H9 (cell line): ENCODE measurements at places on chromosomes 7 and 10. TPM values are rescaled to one million over a fixed set of nuclear protein-coding genes. Genes with fewer than 3 reads are reported as not detected.

Gene MRM2
- total RNA-seq: 57.2 and 59.0 TPM in 2 replicates

- H3K27me3 ChIP-seq: no peaks in the 10 kb centered on the region
- H3K4me1 ChIP-seq: no peaks in the 10 kb centered on the region; the same call in 1 of the 2 replicates
- no peak overlapping the region for H3K27ac ChIP-seq
- no peak for DNase-seq
Measured at GRCh38 chr10:11796474-11796873, 26.7 kb upstream of the PROSER2 start.

- no peak overlapping the region for H3K27ac ChIP-seq
- H3K36me3 ChIP-seq: no peaks in the 10 kb centered on the region
- H3K27me3 ChIP-seq: no peaks in the 10 kb centered on the region
- no peak for DNase-seq
- H3K4me3 ChIP-seq: no peak overlapping the region
Measured at GRCh38 chr7:146053492-146053891, 63.1 kb upstream of the CNTNAP2 start.

Gene ACTL6B
- 0.33 and 0.50 TPM in 2 replicates for total RNA-seq

DNA sequence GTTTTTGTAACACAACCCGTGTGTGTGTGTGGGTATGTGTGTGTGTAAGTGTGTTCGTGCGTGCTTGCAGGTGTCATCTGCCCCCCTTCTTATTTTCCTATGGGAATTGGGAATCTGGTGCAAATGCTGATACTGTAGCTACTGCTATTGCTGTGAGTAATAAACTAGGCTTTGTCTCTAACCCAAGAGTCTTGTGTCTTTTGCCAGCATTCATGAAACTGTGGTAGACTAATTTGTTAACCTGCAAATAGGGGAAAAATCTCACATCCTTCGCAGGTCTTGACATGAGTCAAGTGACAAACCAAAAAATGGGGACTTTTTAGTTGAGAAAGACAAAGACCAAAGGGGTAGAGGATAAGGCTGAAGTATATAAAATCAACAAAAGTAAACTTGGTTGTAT is 57.9 kb upstream of the FAM133B start:
- no peaks in the 10 kb centered on the region for H3K27me3 ChIP-seq
- no peaks in the 10 kb centered on the region for H3K36me3 ChIP-seq
- H3K4me1 ChIP-seq: no peaks in the 10 kb centered on the region

Gene CYP2E1
- 0.13 and 0.31 TPM in 2 replicates for total RNA-seq

- H3K36me3 ChIP-seq: no peaks in the 10 kb centered on the region
- no peak for DNase-seq
- no peaks in the 10 kb centered on the region; the same call in 1 of the 2 replicates for H3K27me3 ChIP-seq
Measured at GRCh38 chr7:15937571-15937970, 251.1 kb upstream of the MEOX2 start.

Gene ABCB1
- 0.15 and 0.33 TPM in 2 replicates for total RNA-seq

Gene NANOS1
- 4.5 and 5.5 TPM in 2 replicates for total RNA-seq

Gene TLL2
- total RNA-seq: 1.4 and 1.8 TPM in 2 replicates

Gene SCRN1
- total RNA-seq: 101 and 109 TPM in 2 replicates

DNA sequence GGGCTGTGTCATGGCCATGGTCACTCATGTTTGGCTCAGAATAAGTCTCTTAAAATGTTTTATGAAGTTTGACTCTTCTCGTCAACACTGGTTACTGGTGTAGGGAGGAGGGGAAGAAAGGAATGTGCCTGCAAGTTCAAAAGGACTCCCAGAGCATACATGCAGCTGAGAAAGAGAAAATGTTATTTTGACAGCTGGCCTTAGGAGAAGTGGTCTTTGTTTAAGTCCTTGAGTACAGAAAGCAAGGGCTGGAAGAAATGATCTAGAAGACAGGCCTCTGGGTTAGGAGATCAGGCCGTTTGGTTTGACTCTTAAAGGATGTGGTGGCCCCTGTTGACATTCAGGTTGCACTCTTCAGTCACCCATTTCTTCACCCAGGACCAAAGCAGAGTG is 245.5 kb downstream of the REEP3 start:
- no peaks in the 10 kb centered on the region for H3K36me3 ChIP-seq
- no peak overlapping the region for H3K4me3 ChIP-seq
- no peak overlapping the region for H3K27ac ChIP-seq

DNA sequence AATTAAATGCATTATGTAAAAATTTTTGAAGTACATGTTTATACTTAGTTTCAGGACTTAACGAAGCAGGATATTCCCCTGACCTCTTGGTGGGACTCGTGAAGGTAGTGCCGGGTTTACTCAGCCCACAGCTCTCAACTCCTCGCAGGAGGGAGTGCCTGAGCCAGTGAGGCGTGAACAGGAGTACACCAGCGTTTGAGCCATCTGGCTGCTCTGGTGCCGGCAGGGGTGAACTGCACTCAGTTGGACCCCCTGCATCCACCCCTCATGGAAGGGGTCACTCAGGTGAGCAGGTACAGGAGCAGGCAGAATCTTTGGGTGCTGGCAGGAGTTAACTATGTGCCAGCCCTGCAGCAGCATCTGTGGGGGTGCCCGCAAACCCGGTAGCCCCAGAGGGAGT is 625.1 kb upstream of the PCDH15 start:
- H3K27me3 ChIP-seq: no peaks in the 10 kb centered on the region
- H3K4me1 ChIP-seq: no peaks in the 10 kb centered on the region
- peak; percentile 33 for DNase-seq
- no peak overlapping the region for H3K4me3 ChIP-seq
- H3K27ac ChIP-seq: no peak overlapping the region
- H3K36me3 ChIP-seq: no peaks in the 10 kb centered on the region

- H3K27ac ChIP-seq: no peak overlapping the region
- peak overlapping the region; percentile 96 for H3K4me3 ChIP-seq
- no peak for DNase-seq
- H3K27me3 ChIP-seq: no peaks in the 10 kb centered on the region; the same call in 1 of the 2 replicates
- peaks cover 8% of the 10 kb centered on the region; the same call in 1 of the 2 replicates for H3K4me1 ChIP-seq
Measured at GRCh38 chr7:73739387-73739767, 775 bp upstream of the ABHD11 start.

Gene CHN2
- 3.3 and 3.7 TPM in 2 replicates for total RNA-seq

DNA sequence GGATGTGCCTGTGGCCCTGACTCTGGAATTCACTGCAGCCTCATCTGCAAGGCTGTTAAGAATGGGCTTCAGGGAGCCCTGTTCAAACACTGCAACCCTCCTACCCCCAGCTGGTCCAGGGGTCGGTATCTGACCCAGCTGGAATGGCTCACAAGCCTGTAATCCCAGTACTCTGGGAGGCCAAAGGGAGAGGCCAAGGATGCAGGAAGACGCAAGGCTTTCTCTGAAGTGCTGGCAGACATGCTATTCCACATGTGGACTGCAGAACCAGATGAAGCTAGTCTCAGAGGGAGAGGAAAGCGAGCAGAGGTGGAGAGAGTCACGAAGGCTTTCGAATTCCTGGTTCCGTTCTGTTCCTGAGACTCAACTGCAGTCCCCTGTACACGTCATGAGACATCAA is 45.0 kb downstream of the ESYT2 start:
- no peaks in the 10 kb centered on the region for H3K4me1 ChIP-seq
- no peak for DNase-seq
- H3K27ac ChIP-seq: no peak overlapping the region
- no peaks in the 10 kb centered on the region for H3K27me3 ChIP-seq
- H3K36me3 ChIP-seq: peaks cover 25% of the 10 kb centered on the region

GRCh38 chr10:62437696-62438095 is 63.5 kb downstream of the ZNF365 start:
- no peaks in the 10 kb centered on the region for H3K27me3 ChIP-seq
- DNase-seq: no peak
- H3K4me3 ChIP-seq: no peak overlapping the region; the same call in 2 of the 3 replicates
- H3K27ac ChIP-seq: no peak overlapping the region
- H3K4me1 ChIP-seq: no peaks in the 10 kb centered on the region

GRCh38 chr7:103009466-103010185 is 65.0 kb downstream of the FBXL13 start:
- peaks cover 15% of the 10 kb centered on the region for H3K36me3 ChIP-seq
- H3K27me3 ChIP-seq: no peaks in the 10 kb centered on the region
- H3K27ac ChIP-seq: no peak overlapping the region
- no peaks in the 10 kb centered on the region for H3K4me1 ChIP-seq
- H3K4me3 ChIP-seq: no peak overlapping the region
- no peak for DNase-seq

- no peak for DNase-seq
- H3K4me3 ChIP-seq: no peak overlapping the region
Measured at GRCh38 chr7:33059635-33060034, 2.9 kb downstream of the NT5C3A start.

DNA sequence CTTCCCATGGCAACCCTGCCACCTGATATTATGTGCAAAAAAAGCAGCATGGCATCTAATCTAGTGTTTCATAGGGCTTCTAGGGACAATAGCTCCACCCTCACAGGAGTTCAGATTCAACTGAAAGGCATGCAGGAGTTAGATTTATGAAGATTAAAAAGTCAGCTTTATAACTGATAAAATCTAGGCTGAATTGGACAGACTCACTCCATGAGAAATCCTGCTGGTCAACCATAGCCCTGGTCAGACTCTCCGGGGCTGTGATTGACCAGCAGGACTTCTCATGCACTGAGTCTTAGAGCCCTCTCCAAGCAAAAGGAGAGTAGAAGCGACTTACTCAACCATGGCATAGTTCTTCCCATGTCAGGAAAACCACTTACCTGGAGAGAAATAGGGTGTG is 345.4 kb downstream of the NEBL start:
- DNase-seq: no peak
- peaks cover 23% of the 10 kb centered on the region for H3K36me3 ChIP-seq
- no peaks in the 10 kb centered on the region for H3K4me1 ChIP-seq
- H3K27ac ChIP-seq: no peak overlapping the region

GRCh38 chr7:55188590-55189138 is 169.8 kb downstream of the EGFR start:
- H3K4me1 ChIP-seq: peaks cover 28% of the 10 kb centered on the region
- H3K27me3 ChIP-seq: no peaks in the 10 kb centered on the region
- no peak overlapping the region for H3K4me3 ChIP-seq

DNA sequence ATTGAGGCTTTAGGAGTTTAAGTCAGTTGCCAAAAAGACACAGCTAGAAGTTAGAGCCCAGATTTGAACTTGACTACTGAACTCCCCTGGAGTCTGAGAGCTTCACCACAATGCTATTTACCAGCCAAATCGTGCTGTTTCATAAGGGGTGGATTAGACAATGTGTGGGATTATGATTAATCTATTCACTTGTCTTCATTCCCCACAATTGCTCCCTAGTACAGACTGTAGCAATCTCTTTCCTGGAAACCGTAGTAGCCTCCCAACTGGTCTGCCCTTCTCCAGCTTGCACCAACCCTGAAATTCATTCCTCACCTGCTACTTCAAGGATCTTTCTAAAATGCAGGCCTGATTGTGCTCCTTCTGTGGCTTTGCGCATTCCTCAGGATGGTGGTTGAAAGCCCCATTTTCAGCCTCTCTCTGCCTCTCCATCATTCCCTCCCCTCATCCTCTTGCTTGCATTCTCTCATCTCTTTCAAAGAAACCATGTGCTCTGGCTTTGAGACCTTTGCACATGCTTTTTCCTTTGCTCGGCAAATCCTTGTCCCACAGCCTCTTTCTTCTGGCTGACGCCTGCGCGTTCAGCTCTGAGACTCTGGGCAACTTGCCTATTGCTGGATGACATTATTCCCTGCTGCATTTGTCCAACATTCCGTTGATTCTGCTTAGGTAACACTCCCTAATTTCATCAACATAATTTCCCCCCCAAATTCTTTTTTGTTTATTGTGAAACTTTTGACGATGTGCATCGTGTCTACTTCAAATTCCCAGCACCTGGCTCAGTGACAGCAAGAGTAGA is 145.1 kb downstream of the ADRA2A start:
- H3K27me3 ChIP-seq: no peaks in the 10 kb centered on the region
- H3K36me3 ChIP-seq: 0 out of 2 replicates have a peak, but pooled peaks cover 5% of the 10 kb centered on the region
- DNase-seq: no peak
- no peak overlapping the region for H3K27ac ChIP-seq
- no peaks in the 10 kb centered on the region for H3K4me1 ChIP-seq

- peaks cover 15% of the 10 kb centered on the region; the same call in 1 of the 2 replicates for H3K27me3 ChIP-seq
- no peaks in the 10 kb centered on the region for H3K4me1 ChIP-seq
- H3K4me3 ChIP-seq: peak within 1 kb of the TSS; percentile 86
Measured at GRCh38 chr10:58512491-58513187, at the start of gene BICC1. Gene BICC1, plus strand, starts transcription at chr10:58512872. Its CDS starts 272 bp downstream, at chr10:58513144.

GRCh38 chr10:77664696-77665095 is 27.1 kb upstream of the KCNMA1 start:
- H3K4me3 ChIP-seq: no peak overlapping the region
- DNase-seq: no peak
- H3K4me1 ChIP-seq: no peaks in the 10 kb centered on the region; the same call in 1 of the 2 replicates
- no peaks in the 10 kb centered on the region for H3K36me3 ChIP-seq

DNA sequence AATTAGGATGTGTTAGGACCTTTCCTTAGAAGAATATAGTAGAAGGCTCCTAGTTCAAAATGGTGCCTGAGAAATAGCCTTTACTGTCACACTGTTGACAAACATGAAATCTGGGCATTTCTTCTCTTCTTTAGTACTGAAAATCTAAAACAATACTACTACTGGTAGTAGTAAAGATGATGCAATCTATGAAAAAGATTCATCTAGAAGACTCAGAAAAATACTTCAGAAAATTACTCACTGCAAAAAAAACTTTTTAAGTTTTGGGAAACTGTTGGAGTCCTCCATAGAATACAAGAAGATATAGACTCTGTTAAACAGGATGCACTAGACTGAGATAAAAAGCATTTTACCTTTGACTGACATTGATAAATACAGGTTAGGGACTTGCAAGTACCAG is 67.1 kb downstream of the NRF1 start:
- peaks cover 56% of the 10 kb centered on the region for H3K36me3 ChIP-seq
- no peak overlapping the region for H3K4me3 ChIP-seq
- no peaks in the 10 kb centered on the region for H3K27me3 ChIP-seq
- DNase-seq: no peak

DNA sequence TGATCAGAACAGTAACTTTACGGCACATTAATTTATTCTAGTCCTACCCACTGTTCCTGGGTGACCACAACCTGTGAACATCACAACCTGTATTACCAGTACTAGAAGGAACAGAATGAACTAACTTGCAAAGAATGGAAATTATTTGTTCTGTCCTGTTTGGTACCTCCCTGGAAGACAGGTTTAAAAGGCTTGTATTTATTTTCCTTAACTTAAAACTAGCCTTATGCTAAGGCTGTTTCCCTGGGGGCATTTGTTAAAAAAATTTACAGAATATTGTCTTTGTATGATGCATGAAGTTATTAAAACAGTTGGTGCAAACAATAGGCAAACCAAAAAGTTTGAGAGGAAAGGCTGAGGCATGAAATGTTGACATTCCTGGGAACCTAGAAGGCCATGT is 132.7 kb downstream of the DNAJC1 start:
- H3K4me3 ChIP-seq: no peak overlapping the region
- peaks cover 36% of the 10 kb centered on the region for H3K36me3 ChIP-seq
- no peak for DNase-seq
- H3K27me3 ChIP-seq: no peaks in the 10 kb centered on the region

- H3K4me1 ChIP-seq: no peaks in the 10 kb centered on the region
- no peak overlapping the region for H3K4me3 ChIP-seq
- no peak for DNase-seq
- no peaks in the 10 kb centered on the region for H3K27me3 ChIP-seq
- H3K36me3 ChIP-seq: no peaks in the 10 kb centered on the region
Measured at GRCh38 chr10:113651021-113651420, 12.8 kb downstream of the NRAP start.

DNA sequence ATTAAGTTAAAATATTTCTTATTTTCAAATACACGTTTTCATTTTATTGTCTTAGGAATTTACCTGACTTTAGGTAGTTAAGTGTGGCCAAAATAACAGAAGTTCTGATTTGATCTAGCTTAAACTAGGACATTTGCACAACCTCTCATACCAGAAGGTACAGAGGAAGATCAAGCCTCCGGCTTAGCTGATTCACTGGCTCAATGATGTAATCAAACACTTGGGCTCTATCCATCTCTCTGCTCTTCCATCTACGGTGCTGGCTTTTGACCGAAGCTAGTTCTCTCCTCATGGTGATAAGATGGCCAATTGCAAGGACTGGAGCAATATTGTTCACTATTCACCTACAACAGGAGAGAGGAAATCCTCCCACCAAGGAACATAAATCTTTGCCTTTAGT is 12.2 kb upstream of the HYCC1 start:
- H3K4me3 ChIP-seq: no peak overlapping the region
- H3K4me1 ChIP-seq: no peaks in the 10 kb centered on the region
- no peaks in the 10 kb centered on the region for H3K36me3 ChIP-seq
- DNase-seq: no peak

Gene SPDYE5
- not detected in 2 replicates for total RNA-seq
